ENCODE measurements at places on chromosomes 3 and 15. TPM values are rescaled to one million over a fixed set of nuclear protein-coding genes. Genes with fewer than 3 reads are reported as not detected.

MINDY4B gene
- total RNA-seq, result not detected

ZNF660 gene
- total RNA-seq, result not detected

EPHA6 gene
- not detected for total RNA-seq

- H3K4me3 ChIP-seq, result peak overlapping the region; percentile 40
- no peaks in the 10 kb centered on the region for H3K27me3 ChIP-seq
- peaks cover 37% of the 10 kb centered on the region for H3K4me1 ChIP-seq
- H3K36me3 ChIP-seq, result no peaks in the 10 kb centered on the region
- peak overlapping the region; percentile 80 for H3K27ac ChIP-seq
- DNase-seq, result peak; percentile 87
Observed at GRCh38 chr15:87619161-87619960, 637.2 kb downstream of the NTRK3 start.

DNA sequence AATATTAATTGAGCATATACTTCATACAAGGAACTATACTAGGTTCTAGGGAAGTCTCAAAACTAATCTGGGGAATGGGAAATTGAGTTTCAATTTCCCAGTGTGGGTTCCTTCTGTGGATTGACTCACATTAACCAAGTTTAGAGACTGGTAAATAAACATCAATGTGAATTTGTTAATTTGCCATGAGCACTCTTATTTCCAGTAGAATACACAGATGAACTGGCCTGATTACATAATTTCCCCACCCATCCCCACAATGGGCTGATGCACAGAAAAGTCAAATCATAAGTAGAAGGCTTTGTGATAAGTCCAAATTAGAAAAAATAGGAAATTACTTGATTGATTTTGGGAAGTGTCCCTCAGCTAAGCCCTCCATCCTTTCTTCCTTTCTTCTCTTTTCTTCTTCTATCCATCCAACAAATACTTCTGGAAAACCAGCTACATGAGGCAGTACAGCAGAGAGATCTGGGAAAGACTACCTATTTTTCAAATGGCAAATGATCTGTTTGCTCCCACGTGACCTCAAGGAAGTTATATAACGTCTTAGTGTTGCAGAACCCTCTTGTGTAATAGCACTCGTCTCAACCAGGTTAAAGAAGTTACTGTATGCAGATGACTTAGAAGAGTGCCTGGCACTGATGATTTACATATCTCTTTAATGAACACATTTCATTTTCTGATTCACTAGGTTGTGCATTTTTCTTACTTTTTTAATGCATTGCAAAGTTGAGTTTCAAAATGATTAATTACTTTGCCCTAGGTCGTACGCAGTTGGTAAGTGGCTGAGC is 312.3 kb downstream of the SV2B start:
- DNase-seq, result no peak
- H3K27me3 ChIP-seq, result no peaks in the 10 kb centered on the region
- no peak overlapping the region for H3K4me3 ChIP-seq
- H3K4me1 ChIP-seq, result peaks cover 2% of the 10 kb centered on the region

DNA sequence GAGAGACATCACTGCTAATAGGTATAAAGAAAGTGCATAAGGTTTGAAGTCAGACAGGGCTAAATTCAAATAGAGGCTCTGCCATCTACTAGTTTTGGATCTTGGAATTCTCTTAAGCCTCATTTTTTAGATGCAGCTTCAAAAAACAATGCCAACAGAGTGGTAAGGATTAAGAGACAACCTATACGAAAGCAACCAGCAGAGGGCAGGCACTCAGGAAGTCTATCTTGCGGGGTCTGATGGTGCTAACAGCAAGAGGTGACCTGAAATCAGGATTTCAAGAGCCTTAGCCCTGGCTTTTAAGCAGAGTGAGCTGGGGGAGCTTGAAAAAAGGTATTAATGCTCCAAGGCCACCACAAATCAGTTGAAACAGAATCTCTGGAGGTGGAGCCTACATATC is 40.7 kb downstream of the LDHAL6B start:
- peaks cover 21% of the 10 kb centered on the region for H3K36me3 ChIP-seq
- no peak overlapping the region for H3K27ac ChIP-seq
- H3K4me3 ChIP-seq, result no peak overlapping the region
- H3K27me3 ChIP-seq, result peaks cover 2% of the 10 kb centered on the region
- H3K4me1 ChIP-seq, result peaks cover 30% of the 10 kb centered on the region

DNA sequence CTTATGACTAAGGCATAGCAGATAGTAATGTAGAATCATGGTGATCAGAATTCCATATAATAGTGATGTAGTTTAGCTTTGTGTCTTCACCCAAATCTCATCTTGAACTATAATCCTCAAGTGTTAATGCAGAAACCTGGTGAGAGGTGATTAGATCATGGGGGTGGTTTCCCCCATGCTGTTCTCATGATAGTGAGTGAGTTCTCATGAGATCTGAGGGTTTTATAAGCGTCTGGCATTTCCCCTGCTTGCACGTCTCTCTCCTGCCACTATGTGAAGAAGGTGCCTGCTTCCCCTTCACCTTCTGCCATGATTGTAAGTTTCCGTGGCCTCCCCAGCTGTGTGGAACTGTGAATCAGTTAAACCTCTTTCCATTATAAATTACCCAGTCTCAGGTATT is 138.7 kb upstream of the CBLB start:
- no peaks in the 10 kb centered on the region for H3K27me3 ChIP-seq
- no peak for DNase-seq
- H3K36me3 ChIP-seq, result no peaks in the 10 kb centered on the region
- H3K27ac ChIP-seq, result no peak overlapping the region
- no peak overlapping the region for H3K4me3 ChIP-seq

- H3K27ac ChIP-seq, result no peak overlapping the region
- H3K4me1 ChIP-seq, result no peaks in the 10 kb centered on the region
- no peak overlapping the region for H3K4me3 ChIP-seq
Observed at GRCh38 chr3:121855555-121855954, 20.5 kb downstream of the EAF2 start.

All from HFFc6 (cell line).